Lung (tissue), 17 donors: ENCODE measurements at places on chromosomes 1 and 21. TPM values are rescaled to one million over a fixed set of nuclear protein-coding genes. Genes with fewer than 3 reads are reported as not detected.

Gene PPIAL4G
- total RNA-seq = 0.20 TPM

Gene SFN
- total RNA-seq = 118 TPM

Gene KCNT2
- total RNA-seq = 3.0 TPM

Gene RXFP4
- total RNA-seq = not detected

Gene CYP4A11
- total RNA-seq = not detected

Gene KRTAP21-2
- not detected for total RNA-seq

Gene DIO1
- total RNA-seq = 1.9 TPM

DNA sequence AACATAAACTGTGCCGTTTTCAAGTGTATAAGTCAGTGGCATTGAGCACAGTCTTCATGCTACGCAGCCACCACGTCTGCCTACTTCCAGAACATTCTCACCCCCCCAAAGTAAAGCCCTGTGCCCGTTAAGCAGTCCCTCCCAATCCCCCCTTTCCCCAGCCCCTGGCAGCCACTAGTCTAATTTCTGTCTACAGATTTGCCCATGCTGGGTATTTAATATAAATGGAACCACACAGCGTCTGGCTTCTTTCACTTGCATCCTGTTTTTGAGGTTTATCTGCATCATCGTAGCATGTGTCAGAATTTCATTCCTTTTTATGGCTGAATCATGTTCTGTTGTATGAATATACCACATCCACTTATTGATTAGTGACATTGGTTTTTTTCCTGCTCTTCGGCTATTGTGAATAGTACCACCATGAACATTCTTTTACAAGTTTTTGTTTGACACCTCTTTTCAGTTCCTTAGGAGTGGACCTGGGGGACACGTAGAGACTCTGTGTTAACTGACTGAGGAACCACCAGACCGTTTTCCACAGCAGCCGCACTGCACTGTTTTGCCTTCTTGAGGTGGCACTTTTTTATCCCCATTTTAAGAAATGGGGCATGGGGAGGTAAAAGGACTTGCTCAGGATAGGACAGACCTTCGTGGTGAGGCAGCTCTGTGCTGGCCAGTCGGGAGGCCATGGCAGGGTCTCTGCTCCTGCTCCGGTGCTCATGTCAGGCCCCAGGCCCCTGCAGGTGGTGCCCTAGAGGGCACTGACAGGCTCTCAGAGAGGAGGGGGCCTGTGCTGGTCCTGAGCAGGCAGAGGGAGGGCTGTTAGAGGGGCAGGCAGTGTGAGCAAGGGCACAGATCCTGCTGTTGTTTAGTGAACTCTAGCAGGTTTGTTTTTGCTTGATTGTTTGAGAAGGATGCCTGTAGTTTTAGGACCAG, 123.8 kb downstream of the PCBP3 start:
- no peaks in the 10 kb centered on the region for H3K36me3 ChIP-seq
- no peak overlapping the region for H3K4me3 ChIP-seq
- peaks cover 2% of the 10 kb centered on the region for H3K4me1 ChIP-seq
- H3K27ac ChIP-seq = no peak overlapping the region

- H3K27ac ChIP-seq = peak overlapping the region; percentile 97
- DNase-seq = peak; percentile 30
- H3K4me3 ChIP-seq = peak overlapping the region; percentile 53
- H3K27me3 ChIP-seq = no peaks in the 10 kb centered on the region
Measured at GRCh38 chr1:169107603-169108208, 1.2 kb downstream of the ATP1B1 start.

DNA sequence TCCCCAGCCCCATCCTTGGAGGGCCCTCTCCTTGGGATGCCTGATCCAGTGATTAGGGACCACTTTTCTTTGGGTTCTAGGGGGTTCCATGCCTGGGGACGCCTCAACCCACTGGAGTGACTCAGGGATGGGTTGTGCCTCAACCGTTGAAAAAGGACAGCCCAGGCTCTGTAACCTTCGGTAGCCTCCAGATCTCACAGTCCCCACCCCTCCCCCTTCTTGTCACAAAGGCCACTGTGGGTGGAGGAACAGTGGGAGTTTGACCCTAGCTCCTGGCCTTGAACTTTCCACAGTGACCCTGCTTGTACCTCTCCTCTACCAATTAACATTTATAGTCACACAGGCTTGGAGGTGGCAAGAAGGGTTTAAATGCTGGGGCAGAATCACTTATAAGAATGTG, 2.6 kb upstream of the RORC start:
- no peaks in the 10 kb centered on the region for H3K36me3 ChIP-seq
- no peak for DNase-seq
- H3K27ac ChIP-seq = no peak overlapping the region
- H3K4me1 ChIP-seq = peaks cover 33% of the 10 kb centered on the region

- H3K4me1 ChIP-seq = no peaks in the 10 kb centered on the region
- no peak overlapping the region for H3K4me3 ChIP-seq
- H3K27ac ChIP-seq = no peak overlapping the region
- no peaks in the 10 kb centered on the region for H3K27me3 ChIP-seq
Measured at GRCh38 chr1:223153177-223154119, 10.4 kb upstream of the TLR5 start.

- peaks cover 20% of the 10 kb centered on the region for H3K36me3 ChIP-seq
- H3K4me3 ChIP-seq = no peak overlapping the region
- no peak for DNase-seq
- no peaks in the 10 kb centered on the region for H3K27me3 ChIP-seq
Measured at GRCh38 chr1:225780630-225781029, 3.0 kb downstream of the SRP9 start.

- no peaks in the 10 kb centered on the region for H3K36me3 ChIP-seq
- DNase-seq = no peak
- H3K27ac ChIP-seq = no peak overlapping the region
Measured at GRCh38 chr1:228785366-228786330, 50.4 kb downstream of the RHOU start.

DNA sequence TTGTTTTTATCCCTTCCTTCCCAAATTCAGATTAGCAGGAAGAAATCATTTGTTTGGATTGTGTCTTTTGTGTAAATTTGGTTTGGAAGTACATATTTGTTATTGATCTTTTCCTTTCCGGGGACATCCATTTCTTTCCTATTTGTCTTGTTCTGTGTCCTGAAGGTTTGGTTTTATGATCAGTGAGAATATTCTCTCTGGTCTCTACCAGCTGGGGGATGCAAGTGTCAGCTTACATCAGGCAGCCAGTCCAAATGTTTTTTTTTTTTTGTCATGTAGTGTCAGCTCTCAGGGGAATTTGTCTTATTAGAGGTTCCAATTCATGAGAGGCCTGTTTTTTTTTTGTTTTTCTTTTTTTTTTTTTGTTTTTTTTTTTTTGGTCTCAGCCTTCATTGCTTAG, 479.2 kb upstream of the LRRC7 start:
- H3K4me3 ChIP-seq = no peak overlapping the region
- H3K27me3 ChIP-seq = no peaks in the 10 kb centered on the region
- H3K36me3 ChIP-seq = no peaks in the 10 kb centered on the region

GRCh38 chr1:183515002-183515689, 42.8 kb downstream of the SMG7 start:
- no peaks in the 10 kb centered on the region for H3K27me3 ChIP-seq
- DNase-seq = no peak
- peaks cover 11% of the 10 kb centered on the region for H3K36me3 ChIP-seq
- peaks cover 2% of the 10 kb centered on the region for H3K4me1 ChIP-seq
- no peak overlapping the region for H3K4me3 ChIP-seq

DNA sequence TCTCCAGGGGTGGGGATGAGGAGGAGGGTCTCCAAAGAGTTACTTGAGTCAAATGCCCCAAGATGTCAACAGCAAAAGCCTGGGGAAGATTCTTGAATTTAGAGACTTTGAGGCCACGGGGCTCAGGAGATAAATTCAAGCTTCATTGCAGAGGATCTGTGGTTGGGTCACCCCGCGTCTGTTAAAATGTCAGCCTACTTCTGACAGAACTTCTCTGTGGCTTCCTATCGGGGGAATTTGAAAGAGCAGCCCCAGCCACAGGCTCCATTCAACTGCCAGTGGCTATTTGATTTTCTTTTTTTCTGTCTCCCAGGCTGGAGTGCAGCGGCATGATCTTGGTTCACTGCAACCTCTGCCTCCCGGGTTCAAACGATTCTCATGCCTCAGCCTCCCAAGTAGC, 62.5 kb upstream of the EFHD2 start:
- H3K4me3 ChIP-seq = no peak overlapping the region
- no peaks in the 10 kb centered on the region for H3K36me3 ChIP-seq
- DNase-seq = no peak
- no peak overlapping the region for H3K27ac ChIP-seq

DNA sequence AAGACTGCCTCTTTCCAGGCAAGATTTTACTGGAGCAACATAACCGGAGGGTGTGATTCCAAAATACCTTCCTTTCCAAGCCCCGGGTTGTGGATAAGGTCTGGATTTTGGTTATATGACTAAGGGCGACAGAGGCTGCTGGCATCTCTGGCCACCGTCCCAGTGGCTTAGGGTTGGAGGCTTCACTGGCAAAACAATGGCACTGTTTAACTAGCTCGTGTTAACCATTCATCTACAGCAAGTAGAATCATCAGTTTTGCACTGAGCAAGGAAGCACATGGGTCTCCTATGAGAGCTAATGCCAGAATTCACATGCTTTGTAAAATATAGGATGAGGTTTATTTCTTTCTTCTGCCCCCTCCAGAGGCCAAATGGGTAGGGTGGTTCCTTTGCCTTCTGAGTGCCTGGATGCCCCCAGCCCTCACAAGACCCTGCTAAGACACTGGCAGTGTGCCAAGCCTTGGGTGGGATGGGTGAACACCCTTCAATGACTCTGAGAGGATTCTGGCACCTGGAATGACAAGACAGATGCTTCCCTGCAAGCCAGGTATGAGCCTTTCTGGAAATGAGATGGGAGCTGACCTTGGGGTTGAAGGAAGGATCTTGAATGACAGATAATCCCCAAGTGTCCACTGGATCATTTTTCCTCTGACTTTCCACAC, 36.8 kb downstream of the DHCR24 start:
- no peak overlapping the region for H3K27ac ChIP-seq
- no peaks in the 10 kb centered on the region for H3K27me3 ChIP-seq

GRCh38 chr1:61448914-61449313, 276.0 kb downstream of the TM2D1 start:
- no peaks in the 10 kb centered on the region for H3K27me3 ChIP-seq
- H3K36me3 ChIP-seq = no peaks in the 10 kb centered on the region
- peaks cover 29% of the 10 kb centered on the region for H3K4me1 ChIP-seq
- no peak overlapping the region for H3K4me3 ChIP-seq
- no peak for DNase-seq
- peak overlapping the region; percentile 89 for H3K27ac ChIP-seq

GRCh38 chr21:36163750-36164741, 7.4 kb downstream of the DOP1B start:
- peak; percentile 21 for DNase-seq
- no peaks in the 10 kb centered on the region for H3K27me3 ChIP-seq
- peaks cover 5% of the 10 kb centered on the region for H3K4me1 ChIP-seq
- H3K27ac ChIP-seq = no peak overlapping the region
- no peaks in the 10 kb centered on the region for H3K36me3 ChIP-seq
- no peak overlapping the region for H3K4me3 ChIP-seq

GRCh38 chr1:12769976-12770505, 3.5 kb upstream of the PRAMEF12 start:
- no peaks in the 10 kb centered on the region for H3K27me3 ChIP-seq
- H3K4me3 ChIP-seq = no peak overlapping the region
- DNase-seq = no peak

DNA sequence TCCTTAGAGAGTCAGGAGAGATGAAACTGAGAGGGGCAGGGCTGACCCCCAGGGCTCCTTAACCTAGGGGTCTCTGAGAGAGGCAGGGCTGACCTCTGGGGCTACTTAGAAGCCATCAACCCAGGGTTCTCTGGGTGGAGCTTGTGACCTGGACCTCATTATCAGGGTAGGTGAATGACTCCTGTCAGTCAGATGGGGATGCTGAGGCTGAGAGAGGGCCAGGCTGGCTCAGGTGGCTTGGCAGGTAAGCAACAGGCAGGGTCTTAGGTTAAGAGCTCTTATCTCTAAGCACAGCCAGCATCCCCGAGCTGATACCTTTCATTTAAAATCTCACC, 160.9 kb downstream of the PTPRU start:
- no peaks in the 10 kb centered on the region for H3K4me1 ChIP-seq
- no peaks in the 10 kb centered on the region for H3K27me3 ChIP-seq
- DNase-seq = no peak
- no peak overlapping the region for H3K27ac ChIP-seq
- H3K4me3 ChIP-seq = no peak overlapping the region

DNA sequence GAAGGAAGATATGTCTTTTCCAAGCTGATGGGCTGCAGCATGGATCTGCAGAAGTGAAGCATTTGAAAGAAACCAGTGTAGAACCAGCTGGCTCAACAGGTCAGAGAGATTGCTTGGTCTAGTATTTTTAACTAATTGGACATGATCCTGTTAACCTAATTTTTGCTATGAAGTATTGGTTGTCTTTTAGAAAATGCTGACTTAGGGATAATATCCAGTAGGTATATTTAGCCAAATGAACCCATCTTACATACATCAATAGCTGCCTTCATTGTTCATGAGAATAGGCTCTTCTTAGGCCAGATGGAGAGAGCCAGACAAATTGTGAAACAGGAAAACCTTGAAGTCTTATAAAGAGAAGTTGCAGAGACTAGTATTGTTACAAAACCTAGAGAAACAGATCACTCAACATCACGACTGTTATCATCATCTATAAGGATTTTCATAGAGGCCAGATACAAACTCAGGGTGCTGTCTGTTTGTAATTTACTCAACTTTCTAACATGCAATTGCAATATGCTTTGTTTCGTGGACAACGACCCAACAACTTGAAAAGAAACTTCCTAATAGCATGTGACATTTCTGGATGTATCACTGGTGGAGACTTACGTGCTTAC, 148.2 kb downstream of the DISC1 start:
- no peak overlapping the region for H3K4me3 ChIP-seq
- H3K36me3 ChIP-seq = peaks cover 6% of the 10 kb centered on the region

- no peak overlapping the region for H3K4me3 ChIP-seq
- no peaks in the 10 kb centered on the region for H3K27me3 ChIP-seq
- no peaks in the 10 kb centered on the region for H3K36me3 ChIP-seq
- H3K27ac ChIP-seq = no peak overlapping the region
- DNase-seq = no peak
Measured at GRCh38 chr1:58434607-58435006, 111.9 kb downstream of the OMA1 start.

GRCh38 chr1:110460253-110461220, 9.6 kb downstream of the PROK1 start:
- peak; percentile 86 for DNase-seq
- no peaks in the 10 kb centered on the region for H3K36me3 ChIP-seq
- H3K4me1 ChIP-seq = peaks cover 3% of the 10 kb centered on the region
- H3K27me3 ChIP-seq = no peaks in the 10 kb centered on the region
- H3K27ac ChIP-seq = no peak overlapping the region

GRCh38 chr1:50289495-50289894, 133.7 kb downstream of the DMRTA2 start:
- H3K27me3 ChIP-seq = no peaks in the 10 kb centered on the region
- no peak overlapping the region for H3K27ac ChIP-seq
- no peaks in the 10 kb centered on the region for H3K4me1 ChIP-seq
- no peak for DNase-seq
- no peak overlapping the region for H3K4me3 ChIP-seq

DNA sequence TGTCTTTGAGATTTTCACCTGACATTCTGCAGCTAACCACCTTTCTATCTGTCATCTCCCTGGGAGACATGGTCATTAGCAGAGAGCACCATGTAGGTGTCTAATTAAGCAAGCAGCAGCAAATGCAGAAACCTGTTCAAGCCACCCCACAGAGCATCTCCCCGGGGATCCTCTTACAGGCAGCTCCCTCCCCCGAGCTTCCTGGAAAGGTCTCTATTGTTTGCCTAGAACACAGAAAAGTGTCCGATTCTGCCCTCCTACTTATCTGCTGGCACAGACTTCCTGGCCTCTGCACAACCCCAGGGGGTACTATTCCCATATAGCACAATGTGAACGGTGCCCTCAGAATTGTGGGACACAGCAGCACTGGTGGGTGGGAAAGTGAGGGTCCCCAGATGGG, 46.1 kb downstream of the PLEKHA6 start:
- no peak overlapping the region for H3K4me3 ChIP-seq
- no peaks in the 10 kb centered on the region for H3K27me3 ChIP-seq
- no peak for DNase-seq
- H3K36me3 ChIP-seq = no peaks in the 10 kb centered on the region
- H3K4me1 ChIP-seq = peaks cover 6% of the 10 kb centered on the region
